Liver (tissue), 10 donors: ENCODE measurements at places on chromosomes 7 and 10. TPM values are rescaled to one million over a fixed set of nuclear protein-coding genes. Genes with fewer than 3 reads are reported as not detected.

Gene ZNF735
- total RNA-seq = not detected

Gene FFAR4
- total RNA-seq = 0.14 TPM

Gene LRRN3
- 1.1 TPM for total RNA-seq

- no peak for DNase-seq
Observed at GRCh38 chr10:24433705-24434104, 224.8 kb downstream of the KIAA1217 start.

GRCh38 chr10:75672842-75673241, 241.4 kb downstream of the LRMDA start:
- DNase-seq = no peak

DNA sequence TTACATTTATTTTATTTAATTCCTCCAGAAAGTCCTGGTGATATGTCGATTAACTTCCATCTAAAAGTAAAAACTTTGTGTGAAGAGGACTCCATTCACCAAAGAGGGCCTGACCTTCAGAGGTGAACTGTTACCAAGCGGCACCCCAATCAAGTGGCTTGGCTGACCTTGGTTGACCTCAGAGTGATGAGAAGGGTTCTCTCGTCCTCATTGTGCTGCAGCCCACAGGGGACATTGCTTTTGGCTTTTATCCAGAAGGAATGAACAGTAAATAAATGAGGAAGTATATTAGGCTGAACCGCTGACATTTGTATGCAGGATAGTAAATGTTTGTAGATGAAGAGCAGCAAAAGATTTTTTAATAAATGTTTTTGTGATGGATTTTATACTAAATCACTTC, 172.4 kb upstream of the MKI67 start:
- DNase-seq = no peak

DNA sequence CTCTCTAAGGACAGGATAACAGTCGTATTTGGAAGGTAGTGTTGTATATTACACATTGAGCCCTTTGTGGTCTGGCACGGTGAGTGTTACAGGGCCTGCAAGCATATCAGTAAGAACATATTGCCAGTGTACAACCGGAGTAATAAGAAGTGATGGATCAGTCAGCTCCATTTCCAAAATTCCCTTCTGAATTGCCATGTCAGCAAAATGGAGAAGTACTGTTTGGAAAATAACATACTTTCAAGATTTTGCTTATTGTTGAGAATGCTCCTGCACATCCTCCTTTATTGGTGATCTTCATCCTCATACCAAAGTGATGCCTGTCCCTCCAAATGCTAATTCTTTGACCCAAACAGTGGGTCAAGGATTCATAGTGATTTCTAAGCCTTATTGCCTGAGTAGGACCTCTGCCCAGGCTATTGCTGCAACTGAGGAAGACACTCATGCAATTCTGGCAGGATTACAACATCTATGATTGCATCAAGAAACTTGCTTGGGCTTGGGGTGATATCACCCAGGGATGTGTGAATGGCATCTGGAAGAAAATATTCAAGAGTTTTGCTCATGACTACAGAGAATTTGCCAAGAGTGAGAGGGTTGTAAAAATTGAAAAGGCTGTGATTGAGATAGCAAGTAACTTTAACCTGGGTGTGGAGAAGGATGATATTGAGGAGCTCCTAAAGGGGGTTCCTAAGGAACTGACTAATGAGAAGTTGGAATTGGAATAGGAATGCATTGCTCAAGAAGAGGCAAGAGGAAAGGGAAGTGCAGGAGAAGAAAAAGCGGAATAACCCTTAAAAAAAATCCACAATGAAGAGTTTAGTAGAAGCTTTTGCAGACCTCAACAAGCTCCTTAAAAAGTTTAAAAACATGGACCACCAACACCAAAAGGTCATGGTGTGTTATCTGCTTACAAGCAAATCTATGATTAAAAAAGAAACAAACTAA, 452.2 kb upstream of the SORCS1 start:
- no peak for DNase-seq

- DNase-seq = no peak
Observed at GRCh38 chr7:93196336-93196735, 29.9 kb downstream of the HEPACAM2 start.
